ENCODE measurements at places on chromosomes 7 and 10.

DNA sequence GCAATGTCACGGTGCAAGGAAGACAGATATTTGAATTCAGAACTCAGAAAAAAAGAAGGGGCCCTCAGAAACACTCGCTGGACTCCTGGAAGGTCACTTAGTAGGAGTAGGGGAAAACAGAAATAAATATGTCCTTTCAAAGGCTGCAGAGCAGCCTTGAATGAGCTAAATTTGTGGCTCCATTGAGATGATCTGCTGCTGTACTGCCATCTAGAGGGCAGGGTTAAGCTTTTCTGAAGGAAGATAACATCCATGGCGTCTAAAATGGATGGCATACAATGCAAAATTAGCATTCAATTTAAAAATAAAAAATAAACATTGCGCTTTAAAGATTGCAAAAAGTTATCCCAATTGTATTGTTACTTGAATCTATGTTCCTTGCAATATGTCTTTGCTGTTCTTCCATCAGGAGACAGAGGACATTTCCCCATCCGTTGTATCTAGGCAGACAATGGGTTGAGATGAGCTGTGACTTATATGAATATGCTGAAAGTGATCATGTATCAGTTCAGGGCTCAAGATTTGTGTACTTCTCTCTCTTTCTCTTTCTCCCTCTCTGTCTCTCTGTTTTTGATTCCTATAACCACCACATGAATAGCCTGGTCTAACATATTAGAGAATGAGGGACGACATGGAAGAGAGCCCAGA, 642.2 kb downstream of the SH2D4B start:
- peak; percentile 30 for DNase-seq

DNA sequence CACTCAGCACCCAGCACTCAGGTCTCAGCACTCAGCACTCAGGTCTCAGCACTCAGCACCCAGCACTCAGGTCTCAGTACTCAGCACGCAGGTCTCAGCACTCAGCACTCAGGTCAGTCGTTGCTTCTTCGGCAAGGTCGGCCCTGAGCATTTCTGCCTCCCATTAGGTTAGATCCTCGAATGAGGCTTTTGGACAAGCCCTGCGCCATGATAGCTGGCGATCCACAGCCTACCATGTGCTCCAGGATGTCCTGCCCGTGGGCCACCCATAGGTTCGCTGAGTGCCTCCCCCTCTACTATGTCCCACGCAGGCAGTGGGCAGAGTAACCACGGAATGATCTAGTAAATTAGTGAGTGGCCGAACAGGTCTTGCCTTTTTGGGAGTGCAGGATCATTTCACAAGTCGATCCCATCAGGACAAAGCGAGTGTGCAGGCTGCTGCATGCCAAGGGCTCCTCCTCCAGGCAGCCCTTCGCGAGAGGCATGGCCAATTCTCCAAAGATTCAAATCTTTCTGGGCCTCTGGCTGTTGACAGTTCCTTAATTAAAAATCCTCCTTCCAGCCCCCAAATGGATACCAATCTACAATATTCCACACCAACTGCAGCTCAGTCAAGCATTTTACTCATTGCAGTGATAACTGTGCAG, 206.3 kb downstream of the ADARB2 start:
- DNase-seq, result no peak

GRCh38 chr7:87231711-87232110, 12.2 kb upstream of the TMEM243 start:
- DNase-seq, result no peak

- peak; percentile 68 for DNase-seq
Observed at GRCh38 chr10:22669163-22669711, 45.1 kb downstream of the PIP4K2A start.

DNA sequence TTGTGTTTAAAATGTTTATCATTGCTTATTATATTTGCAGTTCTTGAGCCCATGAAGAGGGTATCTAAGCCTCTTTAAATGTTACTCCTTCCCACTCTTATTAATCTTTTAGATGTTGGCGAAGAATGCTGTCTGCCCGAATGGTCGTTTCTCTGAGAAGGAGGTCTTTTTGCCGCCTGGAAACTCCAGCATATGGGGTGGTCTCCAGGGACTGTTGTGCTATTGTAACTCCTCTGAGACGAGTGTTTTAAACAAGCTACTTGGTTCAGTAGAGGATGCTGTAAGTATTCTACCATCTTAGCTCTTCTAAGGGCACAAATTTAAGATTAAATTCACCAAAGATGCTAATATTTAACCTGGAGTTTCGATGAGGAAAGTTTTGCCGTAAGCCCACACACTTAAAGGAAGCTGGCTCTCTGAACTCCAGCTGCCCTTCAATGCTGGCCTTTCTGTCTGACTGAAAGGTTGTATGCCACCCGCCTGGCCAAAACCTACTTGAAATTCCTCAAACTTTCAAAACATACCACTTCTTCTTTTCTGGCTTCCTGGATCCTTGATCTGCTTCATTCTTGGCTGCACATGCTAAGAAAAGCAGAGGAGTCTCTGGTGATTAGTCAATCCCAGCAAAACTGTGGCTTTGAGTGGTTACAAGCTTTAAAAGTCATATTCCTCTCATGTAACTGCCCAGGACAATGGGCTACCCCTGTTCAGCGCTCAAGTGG, 74.7 kb downstream of the ABCA13 start:
- DNase-seq, result no peak

GRCh38 chr7:139675127-139676125, 102.4 kb downstream of the HIPK2 start:
- DNase-seq, result peak; percentile 61

DNA sequence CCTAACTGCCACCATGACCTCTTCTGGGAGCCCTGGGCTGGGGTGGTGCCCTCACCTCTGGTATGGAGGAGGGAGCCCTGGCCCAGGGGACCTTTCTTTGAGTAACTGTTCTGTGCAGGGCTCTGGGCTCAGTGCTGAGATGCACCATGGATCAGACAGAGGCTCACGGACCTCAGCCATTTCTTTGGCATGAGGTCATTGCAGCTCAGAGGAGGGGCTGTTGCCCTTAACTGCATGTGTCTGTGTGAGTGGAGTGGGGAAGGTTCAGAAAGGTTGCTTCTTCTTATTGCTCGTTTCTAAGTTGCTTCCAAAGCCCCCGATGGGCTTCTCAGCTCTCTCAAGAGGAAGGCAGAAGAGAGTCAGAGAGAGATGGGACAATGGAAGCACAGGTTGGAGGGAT, 233.9 kb downstream of the RPS24 start:
- DNase-seq, result no peak

DNA sequence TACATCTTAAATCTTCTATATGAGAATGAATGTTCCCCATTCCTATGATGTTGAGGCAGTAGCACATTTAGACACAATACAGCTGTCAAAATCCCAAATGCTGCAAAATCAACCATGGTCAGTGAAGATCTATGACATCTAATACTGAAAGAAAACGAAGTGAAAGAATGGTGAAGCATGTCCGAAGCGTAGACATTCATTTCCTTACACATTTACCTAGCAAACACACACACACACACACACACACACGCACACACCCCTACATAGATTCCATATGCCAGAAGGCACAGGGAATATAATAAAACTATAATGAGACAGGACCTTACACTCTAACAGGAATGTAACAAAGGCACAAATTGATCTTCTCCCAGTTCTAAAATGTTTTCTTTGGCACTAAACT, 32.5 kb downstream of the CCDC6 start:
- DNase-seq, result no peak

GRCh38 chr7:106045139-106045538, 67.0 kb downstream of the SYPL1 start:
- DNase-seq, result no peak

DNA sequence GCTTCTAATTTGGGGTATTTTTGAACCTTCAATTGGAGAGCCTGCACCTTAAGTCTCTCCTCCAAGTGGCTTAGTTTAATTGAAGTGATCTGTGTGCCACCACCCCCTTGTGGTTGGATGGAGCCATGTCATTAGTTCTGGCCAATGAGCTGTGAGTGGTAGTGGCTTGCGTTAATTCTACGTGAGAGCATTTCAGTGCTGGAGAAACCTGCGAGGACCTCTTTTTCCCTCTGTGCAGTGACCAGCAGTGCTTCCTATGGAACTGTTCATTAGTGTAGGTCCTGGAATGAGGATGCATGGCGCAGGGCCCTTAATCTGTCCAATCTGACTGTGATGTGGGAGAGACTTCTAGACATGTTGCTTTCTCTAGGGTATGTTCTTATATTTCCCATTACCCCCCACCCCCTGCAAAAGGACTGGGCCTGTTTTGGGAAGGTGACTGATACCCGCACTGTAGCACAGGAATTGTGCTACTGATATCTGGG, 3.8 kb downstream of the HILPDA start:
- DNase-seq, result peak; percentile 79

- no peak for DNase-seq
Observed at GRCh38 chr7:92464515-92464914, 13.2 kb downstream of the ERVW-1 start.

DNA sequence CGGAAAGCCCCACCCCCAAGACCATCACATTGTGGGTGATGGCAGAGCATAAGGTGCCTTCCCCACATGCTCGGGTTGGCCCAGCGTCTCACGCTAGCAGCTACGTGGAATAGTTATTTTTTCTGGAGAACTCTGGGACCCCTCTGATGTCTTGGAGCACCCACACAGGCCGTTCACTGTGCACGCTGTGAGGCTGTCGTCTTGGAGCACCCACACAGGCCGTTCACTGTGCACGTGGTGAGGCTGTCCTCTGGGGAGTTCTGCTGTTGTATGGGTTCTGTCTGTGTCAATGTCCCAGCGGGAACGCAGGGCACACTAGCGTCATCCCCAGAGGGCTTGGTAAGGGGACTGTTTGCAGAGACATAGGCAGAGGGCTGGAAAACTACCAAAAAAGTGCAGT, 38.8 kb upstream of the FAM20C start:
- no peak for DNase-seq

GRCh38 chr7:95527033-95527775, 41.5 kb downstream of the ASB4 start:
- DNase-seq, result peak; percentile 56

- no peak for DNase-seq
Observed at GRCh38 chr10:101575580-101576210, 12.4 kb downstream of the POLL start.

GRCh38 chr7:131556053-131556908, at the start of gene PODXL:
TSS of gene PODXL (minus strand) at chr7:131556628. CDS start at chr7:131556359, 269 bp downstream.
- peak; percentile 74 for DNase-seq

- no peak for DNase-seq
Observed at GRCh38 chr10:128896963-128897362, 570.1 kb upstream of the MGMT start.

GRCh38 chr7:48366096-48366495, 194.8 kb downstream of the ABCA13 start:
- no peak for DNase-seq

DNA sequence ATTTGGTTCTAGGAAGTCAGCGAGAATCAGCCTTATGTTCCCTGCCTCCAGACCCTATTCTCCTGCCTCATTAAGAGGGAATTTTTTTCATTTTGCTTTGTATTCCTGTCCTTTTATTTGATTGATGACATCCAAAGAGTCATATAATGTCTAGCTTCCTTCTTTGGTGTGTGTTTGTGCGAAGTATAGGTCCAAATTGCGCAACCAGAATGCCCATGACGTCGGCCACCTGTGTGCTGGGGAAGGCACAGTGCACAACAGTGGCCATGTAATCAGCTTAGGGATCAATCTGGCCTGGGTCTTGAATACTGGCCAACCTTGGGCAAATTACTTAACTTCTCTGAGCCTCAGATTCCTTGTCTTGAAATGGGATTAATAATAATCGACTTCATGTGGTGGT, 206.2 kb downstream of the VTI1A start:
- no peak for DNase-seq

DNA sequence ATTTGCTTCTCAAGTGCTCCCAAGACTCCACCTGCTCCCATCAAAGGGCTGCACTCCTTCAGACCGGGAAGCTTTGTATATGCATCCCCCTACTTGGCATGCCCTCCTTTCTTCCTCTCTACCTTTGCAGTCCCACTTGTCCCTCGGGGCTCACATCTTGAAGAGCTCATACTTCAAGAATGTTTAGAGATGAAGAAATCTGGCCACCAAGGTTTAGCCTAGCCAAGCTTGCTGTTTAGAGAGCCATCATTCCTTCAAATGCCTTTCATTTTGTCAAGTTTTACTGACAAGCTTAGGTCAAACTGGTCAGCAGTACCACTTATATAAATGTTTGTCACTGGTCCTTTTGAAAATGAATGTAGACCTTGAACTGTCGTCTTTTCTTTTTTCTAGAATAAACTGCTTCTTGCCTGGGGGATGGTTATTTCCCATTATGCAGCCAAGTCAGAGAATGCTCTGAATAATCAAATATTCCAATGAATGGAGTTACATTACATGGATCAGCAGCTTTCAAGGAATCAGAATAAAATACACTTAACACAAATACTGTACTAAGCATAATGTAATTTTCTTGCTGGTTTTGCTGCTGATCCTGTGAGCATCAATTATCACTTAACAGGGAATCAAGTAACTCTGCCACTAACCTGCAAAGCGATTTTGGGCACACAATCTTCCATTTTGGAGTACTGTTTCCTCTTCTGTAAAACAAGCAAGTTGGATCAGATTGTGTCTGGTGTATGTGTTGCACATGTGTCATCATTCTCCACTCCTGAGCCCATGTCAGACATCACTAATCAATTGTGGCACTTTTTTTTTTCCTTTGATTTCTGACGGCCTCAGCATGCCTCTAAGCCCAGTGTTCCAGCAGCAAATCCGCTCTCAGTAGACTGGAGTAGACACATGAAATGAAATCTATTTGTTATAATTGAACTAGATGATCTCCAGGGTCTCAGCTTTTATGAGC, 357.9 kb downstream of the PTEN start:
- DNase-seq, result no peak

DNA sequence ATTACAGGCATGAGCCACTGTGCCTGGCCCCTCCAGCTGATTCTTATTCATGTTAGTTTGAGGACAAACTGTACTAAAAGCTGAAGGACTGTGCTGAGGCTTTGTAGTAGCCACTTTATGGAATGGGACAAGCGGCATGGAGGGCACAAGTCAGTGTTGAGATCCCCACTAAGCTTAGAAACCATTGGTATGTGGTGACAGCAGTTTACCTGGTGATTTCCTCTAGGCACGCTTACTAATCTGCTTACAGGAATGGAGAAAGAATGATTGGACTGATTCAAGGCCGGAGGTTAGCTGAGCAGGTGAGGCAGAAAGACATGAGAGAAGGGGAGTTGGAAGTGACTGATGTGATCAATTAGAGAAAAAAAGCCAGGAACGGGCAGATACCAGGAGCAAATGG, 3.7 kb downstream of the ZNF398 start:
- no peak for DNase-seq

DNA sequence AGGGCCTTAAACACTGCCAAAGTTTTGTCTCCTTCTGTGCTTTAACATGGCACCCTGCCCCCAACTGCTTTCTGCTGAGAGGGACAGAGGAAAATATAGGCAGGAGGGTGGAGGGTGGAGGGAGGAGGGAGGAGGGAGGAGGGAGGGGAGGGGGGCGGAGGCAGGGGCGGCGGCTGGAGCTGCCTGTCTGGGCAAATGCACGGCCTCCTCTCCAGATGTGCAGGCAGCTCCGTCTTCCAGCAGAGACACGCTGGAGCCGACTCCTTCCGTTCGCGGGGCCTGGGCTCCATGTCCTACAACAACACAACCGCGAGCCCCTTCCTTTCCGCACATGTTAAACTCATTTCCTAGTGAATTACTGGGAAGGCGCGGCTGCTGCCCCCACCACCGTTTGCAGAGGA, 14.2 kb downstream of the EBF3 start:
- no peak for DNase-seq

- no peak for DNase-seq
Observed at GRCh38 chr10:125156739-125157480, 3.5 kb downstream of the CTBP2 start.
